ENCODE measurements at places on chromosomes 1 and 21.

DNA sequence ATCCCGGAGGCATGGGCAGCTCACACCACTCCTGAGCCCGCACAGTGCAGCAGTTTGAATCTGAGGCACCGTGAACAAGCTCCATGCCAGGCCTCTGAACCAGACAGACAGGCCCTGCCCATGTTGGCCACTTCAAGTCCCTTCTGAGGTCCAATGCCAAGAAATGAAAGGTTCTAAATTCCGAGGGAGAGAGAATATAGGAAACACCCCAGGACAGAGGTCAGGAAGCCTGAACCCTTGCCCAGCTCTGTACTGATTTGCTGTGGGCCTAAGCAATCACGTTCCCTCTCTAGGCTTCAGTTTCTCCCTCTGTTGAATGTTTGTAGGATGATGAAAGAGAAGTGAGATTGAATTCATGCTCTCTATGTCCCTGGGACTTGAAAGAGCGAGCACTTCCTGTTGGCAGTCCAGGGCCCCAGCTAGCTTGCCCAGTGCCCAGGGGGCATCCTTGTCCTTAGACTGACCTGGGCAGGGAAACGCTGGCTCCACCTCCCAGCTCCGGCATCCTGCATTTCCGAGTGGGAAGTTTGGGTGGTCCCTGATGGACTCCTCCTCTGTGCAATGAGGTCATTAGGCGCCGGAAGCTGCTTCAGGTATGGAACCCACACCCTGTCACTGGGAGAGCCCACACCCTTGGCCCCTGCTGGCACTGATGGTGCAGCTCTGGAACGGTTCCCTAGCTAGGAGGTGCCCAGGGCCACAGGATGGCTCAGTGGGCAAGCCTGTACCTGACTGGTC is 242.4 kb upstream of the TMEM51 start:
- DNase-seq: no peak

- DNase-seq: no peak
Observed at GRCh38 chr1:117235863-117236465, 25.2 kb upstream of the VTCN1 start.

DNA sequence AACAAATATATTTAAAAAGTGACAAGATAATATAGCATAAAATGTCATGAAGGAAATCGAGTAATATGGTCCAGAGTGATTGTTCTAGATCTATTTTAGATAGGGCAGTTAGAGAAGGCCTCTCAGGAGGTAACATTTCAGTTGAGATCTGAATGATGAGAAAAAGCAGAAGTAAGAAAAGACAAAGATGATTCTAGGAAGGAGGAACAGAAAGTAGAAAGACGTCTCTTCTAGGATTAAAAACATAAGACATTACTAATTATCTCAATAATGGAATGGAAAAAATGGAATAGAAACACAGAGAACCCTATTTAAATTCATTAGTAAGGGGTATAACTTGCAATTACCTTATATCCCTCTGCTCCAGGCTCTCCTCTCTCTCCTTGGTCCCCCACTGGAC is 130.0 kb upstream of the ZNHIT6 start:
- DNase-seq: no peak

DNA sequence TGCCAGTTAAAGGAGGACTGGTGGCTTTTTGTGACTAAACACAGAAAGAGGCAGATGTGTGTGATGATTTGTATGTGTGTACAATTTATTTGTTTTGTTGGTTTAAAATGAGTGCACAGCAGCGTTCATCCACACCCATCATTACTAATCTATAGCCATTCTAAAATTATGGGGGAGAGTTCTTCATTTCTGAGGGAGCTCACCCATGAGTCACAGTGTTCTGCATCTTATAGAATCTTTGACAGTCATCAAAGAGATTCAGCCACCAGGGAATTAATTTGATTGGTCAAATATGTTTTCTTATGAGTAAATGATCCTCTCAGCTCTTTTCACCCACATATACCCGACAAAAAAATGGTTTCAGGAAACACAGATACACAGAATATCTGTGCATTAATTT is 147.9 kb downstream of the GREM2 start:
- no peak for DNase-seq

GRCh38 chr1:44236490-44237272 is 23.4 kb downstream of the DMAP1 start:
- DNase-seq: no peak

- DNase-seq: no peak
Observed at GRCh38 chr1:119556423-119556822, 49.4 kb downstream of the HSD3B1 start.

DNA sequence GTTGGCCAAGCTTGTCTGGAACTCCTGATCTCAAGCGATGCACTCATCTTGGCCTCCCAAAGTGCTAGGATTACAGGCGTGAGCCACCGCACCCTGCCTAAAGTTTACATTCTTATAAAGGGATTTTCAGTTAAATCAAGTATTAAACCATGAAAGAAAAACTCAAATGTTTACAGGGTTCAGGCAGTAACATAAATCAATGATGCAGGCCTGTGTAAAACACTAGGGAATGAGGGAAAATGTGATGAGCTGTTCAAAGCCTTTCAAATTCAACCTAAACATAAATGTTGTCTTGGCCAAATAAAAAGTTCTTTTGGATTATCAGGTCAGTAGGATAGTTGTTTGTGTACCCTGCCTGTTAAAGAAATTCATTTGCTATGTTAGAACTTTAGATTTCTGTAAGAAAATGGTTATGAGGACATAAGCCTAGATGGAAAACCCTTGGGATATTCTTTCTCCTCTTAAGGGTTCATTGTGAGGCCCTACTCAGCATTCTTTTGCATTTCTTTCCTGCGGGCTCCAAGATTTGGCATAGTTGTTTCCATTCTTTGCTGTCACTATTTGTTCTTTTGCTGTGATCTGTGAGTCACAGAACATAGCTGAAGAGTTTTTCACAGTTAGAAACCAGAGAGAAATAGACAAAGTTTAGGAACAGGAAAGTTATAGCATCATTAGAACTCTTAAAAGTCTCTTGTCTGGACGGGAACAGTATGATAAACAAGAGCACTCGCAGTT is 8.9 kb upstream of the ZRANB2 start:
- DNase-seq: peak; percentile 86

DNA sequence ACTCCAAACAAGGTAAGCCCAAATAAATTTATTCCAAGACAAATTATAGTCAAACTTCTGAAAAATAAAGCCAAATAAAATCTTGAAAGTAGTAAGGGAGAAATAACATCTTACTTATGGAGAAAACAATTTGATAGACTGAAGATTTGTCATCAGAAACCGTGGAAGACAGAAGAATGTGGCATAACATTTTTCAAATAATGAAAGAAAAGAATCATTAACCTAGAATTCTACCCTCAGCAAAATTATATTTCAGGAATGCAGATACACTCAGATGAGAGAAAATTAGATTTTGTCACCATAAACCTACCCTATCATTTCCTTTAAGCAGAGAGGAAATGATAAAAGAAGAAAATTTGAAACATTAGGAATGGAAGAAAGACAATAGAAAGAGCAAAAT is 27.3 kb upstream of the PADI1 start:
- no peak for DNase-seq

DNA sequence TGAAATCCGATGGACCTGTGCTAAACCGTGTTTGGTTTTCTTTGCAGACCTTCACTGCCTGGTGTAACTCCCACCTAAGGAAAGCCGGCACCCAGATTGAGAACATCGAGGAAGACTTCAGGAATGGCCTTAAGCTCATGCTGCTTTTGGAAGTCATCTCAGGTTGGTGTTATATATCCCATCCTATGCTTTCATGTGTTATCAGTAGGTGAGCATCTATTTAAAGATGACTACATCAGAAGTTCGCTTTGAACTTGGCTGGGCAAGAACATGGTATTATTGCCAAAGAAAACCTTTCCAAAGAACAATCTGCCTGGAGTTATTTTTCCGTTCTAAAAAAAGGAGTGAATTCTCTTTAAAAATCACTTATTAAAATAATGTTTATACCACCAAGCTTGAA is 31.5 kb downstream of the ACTN2 start:
- DNase-seq: no peak
